ENCODE measurements at places on chromosomes 5 and 9.

GRCh38 chr5:168850683-168851082 is 271.5 kb upstream of the PANK3 start:
- no peak for DNase-seq

GRCh38 chr5:2471152-2471879 is 280.2 kb downstream of the IRX2 start:
- no peak for DNase-seq

GRCh38 chr9:114856942-114857315 is 51.1 kb upstream of the TNFSF15 start:
- no peak for DNase-seq

DNA sequence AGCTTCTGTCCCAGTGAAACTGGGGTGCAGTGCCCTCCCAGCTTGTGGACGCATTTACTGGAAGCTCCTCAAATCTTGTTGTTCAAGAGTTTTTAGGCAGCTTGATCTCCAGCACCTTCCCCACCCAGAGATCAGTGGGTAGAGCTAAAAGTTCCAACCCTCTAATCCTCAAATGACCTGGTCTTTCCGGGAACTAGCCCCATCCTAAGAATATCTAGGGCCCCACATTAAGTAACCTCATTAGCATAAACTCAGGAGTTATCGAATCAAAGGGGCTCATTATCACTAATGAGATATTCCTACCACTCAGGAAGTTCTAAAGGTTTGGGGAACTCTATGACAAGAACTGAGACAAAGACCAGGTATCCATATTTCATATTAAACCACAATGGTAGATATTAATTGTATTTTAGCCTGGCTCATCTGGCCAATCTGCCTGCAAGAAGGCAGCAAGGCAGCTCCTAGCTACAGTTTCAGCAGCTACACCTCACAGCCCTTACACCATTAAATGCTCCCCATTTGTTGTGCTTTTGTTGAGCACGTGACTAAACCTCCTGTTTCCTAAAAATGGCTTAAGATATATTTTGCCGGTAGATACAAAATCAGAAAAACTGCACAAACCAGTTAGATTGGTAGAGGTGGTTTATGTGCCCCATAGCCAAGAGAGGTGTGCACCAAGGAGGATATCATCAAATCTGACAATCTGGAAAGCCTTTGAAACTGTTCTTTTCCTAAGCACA is 24.6 kb upstream of the SLC22A5 start:
- no peak for DNase-seq

- no peak for DNase-seq
These were observed 174.7 kb downstream of the WDR70 start for GRCh38 chr5:37553720-37554404.

DNA sequence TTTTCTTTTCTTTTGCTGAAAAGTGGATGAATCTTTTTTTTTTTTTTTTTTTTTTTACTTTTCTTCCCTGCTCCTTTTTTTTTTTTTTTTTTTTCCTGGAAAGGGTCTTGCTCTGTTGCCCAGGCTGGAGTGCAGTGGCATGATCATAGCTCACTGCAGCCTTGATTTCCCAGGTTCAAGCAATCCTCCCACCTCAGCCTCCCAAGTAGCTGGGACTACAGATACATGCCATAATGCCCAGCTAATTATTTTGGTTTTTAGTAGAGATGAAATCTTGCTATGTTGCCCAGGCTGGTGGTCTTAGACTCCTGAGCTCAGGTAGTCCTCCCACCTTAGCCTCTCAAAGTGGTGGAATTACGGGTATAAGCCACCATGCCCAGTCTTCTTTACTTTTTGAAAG is 20.9 kb downstream of the HSD17B4 start:
- DNase-seq, result no peak

DNA sequence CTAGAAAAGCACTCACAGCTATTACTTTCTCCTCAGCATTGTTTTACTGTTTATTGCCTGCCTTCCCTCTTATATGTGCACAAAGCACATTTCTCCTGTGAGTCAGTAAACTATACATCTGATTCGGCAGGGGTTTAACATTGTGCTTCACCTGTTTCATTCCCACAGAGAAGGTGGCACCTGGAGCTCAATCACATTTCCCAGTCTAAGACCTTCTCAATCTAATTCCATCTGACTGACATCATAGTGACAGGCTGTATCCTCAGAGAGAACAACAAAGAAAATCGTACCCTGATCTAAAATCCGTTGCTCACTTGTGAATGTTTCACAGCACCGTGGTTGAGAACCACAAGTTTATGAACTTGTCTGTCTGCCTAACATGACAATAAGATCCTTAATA is 92.4 kb upstream of the CAST start:
- DNase-seq, result no peak

DNA sequence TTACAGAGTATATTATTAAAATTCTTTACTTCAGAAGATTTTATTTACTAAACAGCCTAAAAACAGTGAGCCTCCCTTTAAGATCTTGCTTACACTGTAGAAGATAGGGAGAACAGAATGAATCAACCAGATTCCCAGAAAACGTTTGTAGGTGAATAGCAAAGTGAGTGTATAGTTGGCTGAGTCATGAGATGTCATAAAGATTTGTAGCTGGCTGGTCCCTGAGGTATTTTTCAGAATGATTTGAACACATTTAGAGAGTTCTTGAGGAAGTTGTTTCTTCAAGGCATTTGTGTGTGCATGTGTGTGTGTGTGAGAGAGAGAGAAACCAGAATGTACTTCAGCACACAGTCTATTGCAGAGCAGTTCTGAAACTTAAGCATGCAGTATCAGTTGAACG is 159.4 kb upstream of the PRR16 start:
- no peak for DNase-seq

DNA sequence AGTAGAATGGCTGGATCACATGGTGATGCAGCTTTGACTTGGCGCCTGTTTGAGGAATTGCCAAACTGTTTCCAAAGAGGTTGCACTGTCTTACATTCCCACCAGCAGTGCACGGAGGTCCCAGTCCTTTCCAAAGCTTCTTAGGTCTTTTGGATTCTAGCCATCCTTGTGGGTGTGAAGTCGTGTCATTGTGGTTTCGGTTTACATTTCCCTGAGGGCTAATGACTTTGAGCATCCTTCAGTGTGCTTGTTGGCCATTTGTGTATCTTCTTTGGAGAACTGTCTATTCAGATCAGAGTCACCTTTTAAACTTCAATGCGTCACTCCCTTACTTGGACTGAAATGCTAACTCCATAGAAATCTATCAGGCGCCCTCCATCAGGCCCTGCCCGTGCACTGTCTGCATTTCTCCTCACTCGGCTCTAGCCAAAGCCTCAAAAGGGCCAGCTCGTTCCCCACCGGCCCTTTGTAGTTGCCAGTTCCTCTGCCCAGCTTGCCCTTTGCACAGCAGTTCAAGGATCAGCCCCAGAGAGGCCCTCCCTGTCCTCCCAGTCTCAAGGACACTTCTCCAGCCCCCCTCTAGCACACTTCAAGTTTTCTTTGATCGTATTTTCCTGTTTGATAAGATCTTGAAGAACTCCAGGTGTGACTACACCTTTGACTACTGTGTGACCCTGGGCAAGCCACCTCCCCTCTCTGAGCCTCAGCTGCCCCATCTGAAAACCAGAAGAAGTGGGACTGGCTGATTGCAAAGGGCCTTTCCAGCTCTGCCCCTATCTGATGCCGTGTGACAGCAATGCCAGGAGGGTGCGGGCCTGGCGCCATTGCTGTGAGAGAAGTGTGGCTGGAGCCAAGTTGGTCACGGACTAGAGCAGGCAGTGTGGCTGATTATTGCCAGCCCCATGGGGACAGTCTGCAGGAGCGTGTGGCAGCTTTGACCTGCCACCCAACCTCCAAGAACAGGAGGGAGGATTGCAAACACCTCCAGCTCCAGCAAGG is 5.6 kb downstream of the HRH2 start:
- DNase-seq, result no peak

DNA sequence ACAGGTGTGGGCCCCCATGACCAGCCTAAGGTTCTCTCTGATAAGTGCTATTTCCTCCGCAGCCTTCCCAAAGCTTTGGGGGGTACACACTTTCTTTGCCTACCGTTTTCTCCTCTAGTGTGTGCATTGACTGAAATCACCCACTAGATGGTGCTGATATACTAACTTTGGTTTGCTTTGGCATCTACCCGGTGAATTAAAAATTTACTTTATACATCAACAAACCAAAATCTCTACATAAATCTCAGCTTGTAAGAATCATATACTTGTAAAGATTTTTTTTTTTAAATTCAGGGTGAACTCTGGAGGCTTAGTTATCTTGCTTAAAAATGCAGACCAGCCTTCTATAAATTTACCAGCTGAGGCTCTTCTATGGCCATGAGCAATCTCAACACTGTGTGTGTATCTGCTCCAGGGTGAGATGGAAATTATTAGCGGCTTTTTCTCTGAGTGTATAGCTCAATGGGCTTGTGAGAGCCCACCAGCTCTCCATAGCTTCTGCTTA is 475.7 kb upstream of the TNC start:
- DNase-seq, result no peak

- peak; percentile 58 for DNase-seq
These were observed 84.8 kb downstream of the WNK2 start for GRCh38 chr9:93268551-93269314.

GRCh38 chr5:159467666-159468065 is 137.4 kb upstream of the IL12B start:
- DNase-seq, result no peak

- no peak for DNase-seq
These were observed 23.2 kb upstream of the TBC1D9B start for GRCh38 chr5:179930788-179931473.

GRCh38 chr5:145554399-145554798 is 280.7 kb downstream of the PRELID2 start:
- no peak for DNase-seq

DNA sequence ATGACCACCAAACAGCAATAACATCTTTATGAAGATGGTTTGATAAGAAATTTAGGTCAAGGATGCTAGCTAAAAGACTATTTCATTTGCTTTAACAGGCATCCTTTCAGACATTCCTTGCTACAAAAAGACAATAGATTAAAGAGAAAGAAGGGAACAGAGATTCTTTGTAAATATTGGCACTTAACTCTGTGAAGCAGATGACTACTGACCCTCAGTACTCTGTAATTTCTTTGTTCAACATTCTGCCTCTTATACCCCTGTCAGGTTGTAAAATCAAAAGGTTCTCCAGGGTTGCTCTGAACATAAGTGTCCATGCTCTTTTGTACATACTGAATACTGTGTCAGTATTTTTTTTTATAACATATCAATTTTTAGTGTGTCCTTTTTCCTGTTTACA is 610.6 kb upstream of the GRAMD2B start:
- no peak for DNase-seq

DNA sequence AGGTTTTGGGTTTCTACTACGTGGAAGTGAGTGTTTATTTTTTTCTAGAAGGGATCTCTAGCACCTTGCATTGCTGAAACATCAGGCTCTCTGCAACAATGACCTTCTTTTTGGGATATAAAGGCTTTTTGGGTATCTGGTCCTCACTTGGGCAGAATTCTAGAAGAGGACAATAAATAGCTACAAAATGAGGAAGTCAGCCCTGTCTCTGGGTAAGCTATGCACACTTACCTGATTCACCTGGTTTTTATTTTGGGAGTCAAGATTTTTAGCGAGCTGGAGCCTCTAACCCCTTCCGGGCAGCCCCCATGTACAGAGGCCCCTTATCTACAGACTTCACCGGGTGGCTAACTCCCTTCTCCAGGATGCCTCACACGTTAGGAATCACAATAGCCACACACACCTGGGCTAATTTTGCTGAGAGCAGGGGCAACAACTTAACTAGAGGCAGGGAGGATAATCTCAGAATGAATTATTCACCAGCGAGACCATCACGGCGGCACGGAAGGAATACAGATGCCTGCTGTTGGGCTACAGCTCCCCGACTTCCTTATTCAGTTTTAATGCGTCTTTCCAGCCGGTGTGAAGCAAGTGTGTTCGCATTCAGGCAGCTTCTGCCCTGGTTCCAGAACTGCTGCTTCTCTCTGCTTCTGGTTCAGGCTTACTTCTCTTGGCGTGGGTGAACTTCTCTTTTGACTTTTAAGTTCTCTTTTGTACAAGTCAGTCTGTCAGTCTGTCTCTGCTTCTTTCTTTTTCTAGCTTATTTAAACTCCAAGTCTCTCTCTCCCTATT is 341.0 kb upstream of the PANK3 start:
- DNase-seq, result no peak

GRCh38 chr5:92945605-92946097 is 635.4 kb downstream of the NR2F1-AS1 start:
- DNase-seq, result no peak

DNA sequence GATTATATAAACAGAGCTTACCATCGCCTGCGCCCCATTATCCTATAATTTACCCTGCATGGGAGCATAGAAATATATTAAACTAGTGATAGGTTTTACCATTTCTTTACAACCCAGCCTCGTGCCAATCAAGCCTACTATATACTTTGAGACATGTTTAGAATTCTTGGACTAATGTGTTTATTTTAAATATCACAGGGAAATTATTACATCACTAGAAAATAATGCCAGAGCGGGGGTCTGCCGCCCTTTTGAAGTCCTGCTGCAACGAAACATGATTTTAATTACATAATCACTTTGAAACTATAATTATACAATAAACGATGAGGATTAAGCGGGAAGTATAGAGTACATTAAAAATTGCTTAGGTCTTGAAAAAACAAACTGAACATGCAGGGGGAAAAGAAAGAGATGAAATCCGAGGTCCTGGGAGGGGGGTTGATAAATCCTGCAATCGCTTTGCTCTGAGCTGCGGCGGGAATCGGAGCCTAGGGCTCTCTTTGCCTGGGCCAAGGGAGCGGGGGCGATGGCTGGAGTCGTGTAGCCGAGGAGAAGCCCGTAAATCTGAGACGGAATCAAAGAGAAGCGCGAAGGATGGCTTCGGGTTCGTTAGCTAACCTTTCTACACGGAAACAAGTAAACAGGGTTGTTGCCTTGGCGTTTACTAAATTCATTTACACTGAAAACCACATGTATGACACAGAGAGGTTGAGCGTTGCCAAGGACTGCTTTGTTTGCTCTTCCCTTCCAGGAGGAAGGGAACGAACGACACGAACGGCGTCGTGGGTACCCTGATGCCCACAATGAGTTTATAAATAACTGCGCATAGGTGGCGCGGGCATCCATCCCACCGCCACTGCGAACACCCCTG is 127.6 kb downstream of the TMEM174 start:
- DNase-seq, result no peak

GRCh38 chr5:157750320-157750719 is 6.8 kb downstream of the LSM11 start:
- no peak for DNase-seq

- no peak for DNase-seq
These were observed 62.9 kb upstream of the PTGER4 start for GRCh38 chr5:40616781-40617180.

GRCh38 chr5:170183816-170184687 is 48.7 kb upstream of the C5orf58 start:
- peak; percentile 46 for DNase-seq

GRCh38 chr5:150158170-150158949 is 2.7 kb upstream of the PDGFRB start:
- DNase-seq, result no peak

Data from CD4-positive, alpha-beta T cell treated with Interleukin-17A for 4 hours (primary cell).